ENCODE measurements at places on chromosomes 3 and 15.

DNA sequence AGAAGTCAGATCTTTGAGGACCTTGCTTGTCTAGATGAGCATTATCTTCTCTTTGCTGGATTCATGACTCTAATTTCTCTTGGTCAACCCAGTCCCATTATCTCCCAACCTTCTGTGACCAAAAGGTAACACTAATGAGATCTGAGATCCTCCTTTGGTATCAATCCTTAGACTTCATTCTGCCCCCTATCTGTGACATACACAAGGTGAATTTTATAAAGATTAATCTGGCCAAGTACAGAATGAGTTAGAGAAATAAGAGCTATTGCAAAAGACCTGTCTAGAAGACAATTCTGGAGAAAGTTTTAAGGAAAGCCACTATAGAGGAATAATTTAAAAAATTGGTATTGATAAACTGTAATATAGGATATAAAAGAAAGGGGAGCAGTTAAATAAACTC is 113.8 kb upstream of the KCNMB2 start:
- no peak for DNase-seq

DNA sequence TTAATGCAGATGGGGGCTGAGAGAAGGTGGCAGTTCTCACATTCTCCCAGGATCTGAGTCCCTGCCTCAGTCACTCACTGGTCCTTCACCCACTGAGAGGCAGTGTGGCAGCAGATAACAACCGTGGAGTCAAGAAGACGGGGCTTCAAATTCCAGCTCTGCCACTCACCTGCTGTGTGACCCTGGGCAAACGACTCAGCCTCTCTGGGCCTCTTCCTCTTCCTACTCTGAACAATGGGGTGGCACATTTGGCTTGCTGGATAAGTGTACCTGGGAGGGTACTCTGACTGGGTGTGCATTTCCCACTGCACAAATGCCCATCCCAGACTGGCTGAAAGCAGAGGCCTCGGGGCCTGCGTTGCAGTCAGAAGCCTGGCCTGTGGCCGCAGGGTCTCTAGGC is 10.0 kb upstream of the IQSEC1 start:
- DNase-seq, result no peak

GRCh38 chr15:45666119-45666875 is 31.5 kb downstream of the SQOR start:
- no peak for DNase-seq

DNA sequence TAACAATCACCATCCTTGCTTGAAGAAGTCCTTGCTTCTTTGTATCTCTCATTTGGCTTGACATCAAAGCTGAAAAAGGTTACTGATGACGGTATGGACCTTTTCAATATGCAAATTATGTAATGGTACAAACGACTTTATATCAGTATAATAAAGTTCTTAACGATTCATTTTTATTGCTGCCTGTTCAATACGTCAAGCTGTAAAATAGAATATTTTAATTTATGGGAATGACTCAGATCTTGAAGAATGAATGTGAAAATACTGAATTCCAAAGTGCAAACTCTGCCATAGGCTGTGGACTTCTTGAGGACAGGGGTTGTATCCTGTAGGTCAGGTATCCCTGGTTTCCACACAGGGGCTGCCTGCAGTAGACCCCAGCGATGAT is 156.2 kb downstream of the PLCL2 start:
- DNase-seq, result no peak

DNA sequence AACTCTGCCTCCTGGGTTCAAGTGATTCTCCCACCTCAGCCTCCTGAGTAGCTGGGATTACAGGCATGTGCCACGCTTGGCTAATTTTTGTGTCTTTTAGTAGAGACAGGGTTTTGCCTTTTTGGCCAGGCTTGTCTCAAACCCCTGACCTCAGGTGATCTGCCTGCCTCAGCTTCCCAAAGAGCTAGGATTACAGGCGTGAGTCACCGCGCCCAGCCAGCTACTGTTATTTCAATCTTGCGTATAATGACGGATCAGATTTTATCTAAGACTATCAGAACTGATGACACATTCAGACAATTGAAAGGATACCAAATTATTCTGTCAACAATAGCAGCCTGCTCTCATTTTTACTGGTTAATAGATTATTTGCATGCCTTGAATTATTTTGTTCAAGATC is 612.2 kb downstream of the ZIC1 start:
- no peak for DNase-seq

GRCh38 chr3:127744253-127744815 is 71.6 kb downstream of the ABTB1 start:
- DNase-seq, result no peak

DNA sequence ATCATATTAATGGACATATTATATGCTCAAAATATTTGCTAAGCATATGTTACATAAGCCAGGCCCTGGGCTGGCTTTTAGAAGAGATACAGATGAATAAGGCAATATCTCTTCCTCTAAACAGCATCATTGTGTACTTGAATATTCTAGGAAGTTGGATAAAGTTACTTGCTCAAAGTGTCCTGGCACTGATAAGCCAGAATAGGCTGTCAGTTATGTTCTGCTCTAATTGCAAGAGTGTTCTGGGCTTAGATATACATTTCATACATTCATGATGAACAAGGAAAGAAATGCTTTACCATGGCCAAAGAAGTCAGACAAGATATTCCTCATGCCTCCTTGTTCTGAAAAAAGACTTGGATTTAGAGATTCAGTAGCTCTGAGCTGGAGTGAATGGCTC is 40.7 kb downstream of the KBTBD12 start:
- DNase-seq, result no peak

GRCh38 chr3:49723296-49723627 is 489 bp downstream of the GMPPB start:
- DNase-seq, result no peak

DNA sequence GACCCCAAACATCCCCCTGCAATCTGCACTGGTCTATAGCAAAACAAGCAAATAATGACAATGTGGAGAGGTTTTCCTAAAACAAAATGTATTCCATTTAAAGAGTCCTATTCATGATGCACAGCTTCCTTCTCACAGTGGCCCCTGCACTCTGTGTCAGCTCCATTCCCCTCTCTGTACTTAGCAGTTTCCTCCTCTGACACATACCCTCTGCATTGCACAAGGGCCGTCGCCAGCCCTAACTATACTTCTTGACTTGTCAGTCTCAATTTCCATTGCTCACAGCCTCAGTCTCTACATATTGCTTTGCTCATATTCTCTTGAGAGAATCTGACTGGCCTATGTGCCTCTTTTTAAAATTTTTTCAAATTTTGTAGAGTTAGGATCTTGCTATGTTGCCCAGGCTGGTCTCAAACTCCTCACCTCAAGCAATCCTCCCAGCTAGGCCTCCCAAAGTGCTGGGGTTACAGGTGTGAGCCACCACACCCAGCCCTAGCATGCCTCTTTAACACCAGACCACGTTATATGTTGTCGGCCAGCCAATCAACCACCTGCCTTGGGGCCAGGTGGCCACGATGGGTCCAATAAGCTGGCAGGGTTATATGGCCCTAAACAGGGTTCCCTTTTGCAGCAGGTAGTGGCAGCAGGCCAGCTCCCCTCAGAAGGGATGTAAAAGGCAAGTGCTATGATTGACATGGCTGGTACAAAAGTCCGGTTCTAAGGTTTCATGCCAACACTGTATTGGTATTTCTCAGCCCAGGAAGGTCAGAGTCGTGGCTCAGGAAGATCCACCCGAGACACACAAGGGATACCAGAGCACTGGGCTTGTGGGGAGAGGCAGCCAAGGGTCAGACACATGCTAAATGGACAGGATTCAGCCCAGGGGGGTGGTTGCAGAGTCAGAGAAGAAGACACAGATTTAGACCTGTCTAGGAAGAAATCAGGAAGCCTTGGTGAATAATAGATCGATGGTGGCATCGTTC is 59.0 kb upstream of the SMAD3 start:
- DNase-seq, result no peak

DNA sequence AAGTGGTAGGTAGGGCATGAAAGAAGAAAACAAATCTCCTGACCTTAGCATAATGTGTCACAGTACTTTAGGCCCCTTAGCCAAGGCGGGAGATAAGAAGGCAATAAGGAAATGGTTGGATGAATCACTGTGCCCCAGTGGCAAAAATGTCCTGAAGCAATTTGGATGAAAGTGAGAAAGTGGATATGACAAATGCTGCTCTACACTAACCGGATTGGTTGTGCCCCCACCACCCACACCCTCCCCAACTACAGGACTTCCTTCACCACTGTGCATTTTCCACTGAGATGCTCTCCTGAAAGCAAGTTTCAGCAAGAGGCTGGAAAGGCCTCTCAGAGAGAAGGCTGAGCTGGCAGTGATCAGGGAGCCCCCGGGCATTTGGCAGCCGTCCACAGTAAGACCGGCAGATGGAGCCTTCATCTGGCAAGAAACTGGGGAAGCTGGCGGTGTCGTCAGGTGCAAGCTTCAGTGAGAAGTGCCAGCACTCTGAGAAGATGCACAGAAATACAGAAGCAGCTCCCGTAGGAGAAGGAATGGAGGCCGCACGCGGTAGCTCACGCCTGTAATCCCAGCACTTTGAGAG is 63.8 kb downstream of the ATP1B3 start:
- DNase-seq, result peak; percentile 90

DNA sequence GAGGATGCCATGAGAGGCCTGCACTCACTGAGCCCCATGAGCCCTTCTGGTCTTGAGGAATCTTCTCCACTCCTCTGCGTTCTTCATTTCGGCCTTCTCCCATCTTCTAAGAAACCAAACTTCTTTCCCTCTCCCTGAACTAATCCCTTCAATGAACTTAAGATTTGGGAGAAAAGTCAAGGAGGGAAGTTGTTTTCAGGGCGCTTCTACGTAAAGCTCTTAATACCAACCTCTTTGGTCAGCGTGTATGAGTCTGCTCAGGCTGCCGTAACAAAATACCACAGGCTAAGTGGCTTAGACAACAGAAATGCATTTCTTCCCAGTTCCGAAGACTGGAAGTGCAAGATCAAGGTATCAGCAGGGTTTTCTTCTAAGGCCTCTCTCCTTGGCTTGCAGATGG is 13.8 kb upstream of the PSMD6 start:
- no peak for DNase-seq

GRCh38 chr15:52227456-52227855 is 36.3 kb upstream of the GNB5 start:
- DNase-seq, result peak; percentile 46

- DNase-seq, result no peak
These were observed at the start of the genes FOXL2 and FOXL2NB for GRCh38 chr3:138946663-138947494. Gene FOXL2, minus strand, starts transcription at chr3:138947137. Its CDS starts 415 bp downstream, at chr3:138946722. Gene FOXL2NB, plus strand, starts transcription at chr3:138947217. Its CDS starts 148 bp downstream, at chr3:138947365.

DNA sequence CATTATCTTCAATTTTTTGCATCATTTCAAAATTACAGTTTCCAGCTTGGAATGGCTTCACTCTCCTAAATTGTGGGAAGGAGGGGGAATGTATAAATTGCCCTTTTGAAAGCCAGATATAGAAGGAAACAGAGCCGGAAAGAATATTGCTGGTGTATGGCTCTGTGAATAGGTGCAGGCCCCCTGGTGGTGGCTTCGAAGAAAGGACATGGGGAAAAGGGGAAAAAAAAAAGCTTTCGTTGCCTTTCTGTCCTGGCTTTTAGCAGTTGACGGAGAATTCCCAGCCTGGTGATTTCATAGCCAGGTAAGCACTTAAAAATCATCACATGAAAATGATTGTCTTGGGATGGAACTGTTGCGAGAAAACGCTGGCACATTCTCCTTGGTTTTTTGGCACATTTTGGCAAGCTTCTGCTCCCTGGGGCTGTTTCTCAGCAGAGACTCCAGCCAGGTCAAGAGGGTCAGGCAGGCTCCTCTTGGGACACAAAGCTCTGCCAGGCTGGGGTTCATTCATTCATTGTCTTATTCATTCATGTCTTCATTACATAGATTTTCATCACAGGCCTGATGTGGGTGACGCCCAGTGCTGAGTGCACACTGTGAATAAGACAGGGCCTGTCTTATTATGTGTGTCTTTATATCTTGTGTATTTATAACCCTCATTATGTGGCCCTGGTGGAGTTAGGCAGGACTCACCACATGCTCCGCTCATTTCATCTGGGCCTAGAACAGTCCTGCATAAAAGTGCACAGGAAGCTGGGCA is 300.0 kb upstream of the TPM1 start:
- DNase-seq, result peak; percentile 38

GRCh38 chr3:172321035-172321434 is 127.2 kb downstream of the GHSR start:
- no peak for DNase-seq

GRCh38 chr3:127970966-127971592 is 56.0 kb downstream of the KBTBD12 start:
- DNase-seq, result peak; percentile 27

DNA sequence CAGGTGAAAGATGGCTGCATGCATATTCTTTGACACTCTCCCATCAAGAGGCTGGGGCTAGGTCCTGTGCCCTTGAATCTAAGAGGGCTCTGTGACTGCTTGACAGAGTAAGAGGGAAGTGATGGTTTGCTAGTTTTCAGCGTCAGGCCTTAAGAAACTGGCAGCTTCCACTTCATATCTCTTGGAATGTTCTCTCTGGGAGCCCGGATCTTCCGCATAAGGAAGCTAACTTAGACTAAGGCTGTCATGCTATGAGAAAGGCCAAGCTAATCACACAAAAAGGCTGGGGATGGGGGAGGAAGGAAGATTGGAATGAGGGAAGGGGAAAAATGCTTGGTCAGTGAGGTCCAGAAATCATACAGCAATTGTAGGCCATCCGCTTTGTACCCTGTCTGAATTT is 50.0 kb downstream of the MB21D2 start:
- no peak for DNase-seq

DNA sequence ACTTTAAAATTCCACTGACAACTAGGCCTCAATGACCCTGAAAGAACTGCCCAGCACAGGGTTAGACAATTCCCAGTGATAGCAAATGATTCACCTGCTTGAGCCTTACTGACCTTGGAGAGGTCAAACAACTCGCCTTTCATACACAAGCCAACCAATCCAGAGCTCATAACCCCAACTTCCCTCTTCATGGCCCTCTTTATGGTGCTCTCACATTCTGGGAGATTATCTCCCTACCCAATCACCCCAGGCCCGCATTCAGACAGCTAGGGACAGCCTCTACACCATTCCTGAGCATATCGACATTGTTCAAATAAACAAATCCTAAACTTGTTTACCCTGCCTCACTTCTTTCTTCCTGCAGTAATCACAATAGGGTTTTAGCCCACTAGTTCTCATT is 32.2 kb upstream of the COLQ start:
- no peak for DNase-seq

DNA sequence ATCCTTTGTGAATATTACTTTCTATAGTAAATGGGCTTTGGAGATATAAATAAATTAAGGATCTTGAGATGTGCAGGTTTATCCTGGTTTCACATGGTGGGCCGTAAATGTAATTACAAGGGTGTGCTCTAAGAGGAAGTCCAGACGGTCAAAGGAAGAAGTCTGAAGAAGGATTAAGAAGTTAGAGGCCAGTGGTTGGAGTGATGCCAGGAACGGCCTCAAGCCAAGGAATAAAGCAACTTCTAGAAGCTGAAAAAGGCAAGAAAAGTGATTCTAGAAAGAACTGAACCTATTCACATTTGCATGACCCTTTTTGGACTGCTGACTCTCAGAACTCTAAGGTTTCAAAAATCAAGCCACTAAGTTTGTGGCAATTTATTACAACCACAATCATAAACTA is 981.3 kb upstream of the ALCAM start:
- DNase-seq, result no peak
